ENCODE measurements at places on chromosomes 2 and 18.

- no peak for DNase-seq
Measured at GRCh38 chr2:42492691-42493467, 903 bp downstream of the KCNG3 start.

- no peak for DNase-seq
Measured at GRCh38 chr2:134282629-134283400, 28.9 kb downstream of the MGAT5 start.

- DNase-seq, result no peak
Measured at GRCh38 chr2:13334545-13334944, 617.8 kb downstream of the TRIB2 start.

DNA sequence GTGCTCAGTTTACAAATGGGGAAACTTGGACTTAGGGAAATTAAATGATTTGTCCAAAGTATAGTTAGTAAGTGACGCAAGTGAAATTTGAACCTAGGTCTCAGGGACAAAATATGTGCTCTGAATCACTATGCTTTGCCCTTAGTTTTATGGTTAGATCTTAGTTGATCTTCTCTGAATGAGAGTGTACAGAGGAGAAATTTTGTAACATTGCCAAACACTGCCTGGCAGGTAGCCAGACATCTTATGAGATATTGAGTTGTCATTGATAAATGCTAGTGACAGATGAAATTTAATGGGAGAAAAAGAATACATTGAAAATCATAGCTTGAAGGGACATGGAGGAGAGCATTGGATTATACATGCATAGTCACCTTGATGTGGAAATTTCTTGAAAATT is 91.4 kb downstream of the GALNT1 start:
- no peak for DNase-seq

GRCh38 chr2:147569426-147569825 is 275.4 kb upstream of the ACVR2A start:
- DNase-seq, result no peak

DNA sequence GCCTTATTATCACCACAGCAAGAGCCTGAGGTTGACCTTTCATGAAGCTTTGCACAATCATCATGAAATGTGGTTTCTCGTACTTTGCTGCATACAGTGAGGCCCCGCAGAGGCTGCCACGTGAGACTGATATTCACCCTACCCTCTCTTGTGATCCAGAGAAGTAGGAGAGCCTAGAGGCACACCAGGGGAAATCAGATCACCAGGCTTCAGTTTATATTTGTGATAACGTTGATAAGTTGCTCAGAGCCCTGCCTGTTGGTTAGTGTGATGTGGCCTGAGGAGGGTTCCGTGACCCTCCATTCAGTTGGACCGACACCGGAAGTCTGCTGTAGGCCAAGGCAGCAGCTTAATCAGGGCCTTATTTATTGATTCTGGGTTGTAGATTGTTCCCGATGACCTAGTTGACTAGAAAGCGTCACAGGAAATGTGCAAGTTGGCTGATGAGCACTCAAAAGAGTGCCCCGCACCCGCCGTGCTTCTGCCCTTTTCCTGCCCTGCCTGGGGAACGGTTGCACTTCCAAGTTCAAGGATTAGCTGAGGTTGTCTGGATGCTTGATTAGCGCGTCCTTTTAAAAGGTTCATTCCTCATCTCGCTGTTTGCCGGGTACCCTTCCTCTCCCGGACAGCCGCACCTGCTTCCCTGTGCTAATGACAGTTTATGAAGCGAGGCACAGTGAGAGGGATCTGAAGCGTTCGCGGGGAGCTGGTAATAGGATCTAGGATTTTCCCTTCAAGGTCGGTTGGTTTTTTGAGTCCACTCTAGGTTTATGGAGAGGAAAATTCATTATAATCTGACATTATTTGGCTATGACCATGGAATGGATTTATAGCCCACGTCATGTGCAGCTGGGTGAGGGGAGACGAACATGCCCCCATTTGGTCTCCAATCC is 146.4 kb downstream of the SH3RF3 start:
- DNase-seq, result no peak

DNA sequence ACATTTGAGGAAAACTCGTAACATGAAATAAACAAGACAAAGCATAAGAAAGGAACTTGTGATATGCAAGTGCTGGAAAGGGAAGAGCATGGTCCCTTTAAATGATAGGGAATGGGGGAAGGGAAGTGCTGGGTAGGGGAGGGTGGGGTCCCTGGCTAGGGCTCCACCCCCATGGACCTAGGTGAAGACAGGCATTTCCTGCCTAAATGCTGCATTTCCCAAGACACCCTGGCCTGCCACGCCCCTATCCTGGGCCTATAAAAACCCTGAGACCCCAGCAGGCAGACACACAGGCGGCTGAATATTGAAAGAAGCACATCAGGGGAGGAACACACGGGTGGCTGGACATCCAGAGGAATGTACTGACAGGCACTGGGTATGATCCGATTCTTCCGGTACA is 499.9 kb downstream of the ZEB2 start:
- no peak for DNase-seq

DNA sequence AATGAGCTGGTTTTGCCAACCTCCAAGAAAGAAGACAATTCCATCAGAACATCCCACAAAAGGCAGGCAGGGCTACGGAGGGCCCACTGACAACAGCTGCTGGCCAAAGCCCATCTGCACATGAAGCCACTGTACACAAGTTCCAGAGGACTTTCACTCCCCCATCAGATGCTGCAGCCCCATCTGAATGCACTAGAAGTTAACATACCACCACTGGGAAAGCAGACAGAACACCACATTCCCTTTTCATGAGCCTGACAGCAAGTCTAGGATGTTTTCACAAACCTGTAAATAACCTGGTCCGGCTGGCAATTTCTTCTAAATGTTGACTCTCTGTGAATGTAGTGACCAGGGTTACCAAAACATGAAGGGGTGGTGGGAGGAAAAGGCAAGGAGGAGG is 41.5 kb downstream of the CCBE1 start:
- DNase-seq, result no peak

- DNase-seq, result no peak
Measured at GRCh38 chr2:75574106-75574505, 13.4 kb upstream of the EVA1A start.

GRCh38 chr2:9918275-9918674 is 33.2 kb upstream of the GRHL1 start:
- no peak for DNase-seq

- no peak for DNase-seq
Measured at GRCh38 chr2:60091266-60091665, 462.2 kb downstream of the BCL11A start.

DNA sequence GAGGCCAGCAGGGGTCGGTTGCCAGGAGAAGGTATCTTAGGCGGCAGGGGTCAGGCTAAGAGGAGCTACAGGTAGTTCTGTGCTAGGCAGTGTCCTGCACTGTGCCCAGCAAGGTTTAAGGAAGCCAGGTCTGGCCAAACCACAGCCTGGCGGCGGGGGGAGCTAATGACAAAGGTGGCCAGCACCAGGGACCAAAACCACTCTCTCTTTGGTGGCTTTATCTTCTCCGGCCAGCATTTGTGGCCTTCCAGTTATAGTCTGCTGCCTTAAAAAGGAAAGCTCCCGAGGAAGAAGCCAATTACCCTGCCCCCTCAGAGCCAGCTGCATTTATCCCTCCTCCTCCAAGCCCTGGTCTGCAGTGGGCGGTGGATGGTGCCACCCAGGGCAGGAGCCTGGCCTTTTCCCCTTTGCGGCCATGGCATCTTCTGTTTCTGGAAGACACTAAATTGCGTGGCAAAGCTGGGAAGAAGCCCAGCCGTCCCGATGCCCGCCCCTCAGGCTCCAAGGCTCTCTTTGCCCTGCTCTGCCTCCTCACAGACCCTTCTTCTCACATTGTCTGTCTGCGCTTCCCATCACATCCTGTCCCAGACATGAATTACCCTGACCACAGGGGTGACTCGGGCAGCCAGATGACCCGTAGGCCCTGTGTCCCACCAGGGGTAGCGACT is 94.6 kb downstream of the EN1 start:
- no peak for DNase-seq

- DNase-seq, result no peak
Measured at GRCh38 chr2:197054437-197054836, 127.9 kb upstream of the PGAP1 start.

DNA sequence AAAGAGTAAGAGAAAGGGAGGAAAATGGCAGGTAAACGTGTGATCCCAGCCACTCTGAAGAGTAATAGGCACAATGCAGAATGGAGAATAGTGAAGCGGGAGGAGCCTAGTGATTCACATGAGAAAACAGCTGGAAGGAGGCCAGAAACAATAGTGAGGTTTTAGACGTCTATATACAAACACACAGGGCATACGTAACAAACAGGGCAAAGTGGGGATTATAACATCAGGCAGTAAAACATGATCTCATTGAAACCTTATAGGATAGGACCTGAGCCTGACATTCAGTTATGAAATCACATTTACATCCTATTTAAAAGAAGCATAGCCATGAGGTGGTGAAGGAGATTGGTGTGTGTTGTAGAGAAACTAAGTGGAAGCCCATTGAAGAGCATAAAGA is 33.0 kb upstream of the GATA6 start:
- no peak for DNase-seq

GRCh38 chr2:207676827-207677354 is 34.5 kb upstream of the CCNYL1 start:
- no peak for DNase-seq

DNA sequence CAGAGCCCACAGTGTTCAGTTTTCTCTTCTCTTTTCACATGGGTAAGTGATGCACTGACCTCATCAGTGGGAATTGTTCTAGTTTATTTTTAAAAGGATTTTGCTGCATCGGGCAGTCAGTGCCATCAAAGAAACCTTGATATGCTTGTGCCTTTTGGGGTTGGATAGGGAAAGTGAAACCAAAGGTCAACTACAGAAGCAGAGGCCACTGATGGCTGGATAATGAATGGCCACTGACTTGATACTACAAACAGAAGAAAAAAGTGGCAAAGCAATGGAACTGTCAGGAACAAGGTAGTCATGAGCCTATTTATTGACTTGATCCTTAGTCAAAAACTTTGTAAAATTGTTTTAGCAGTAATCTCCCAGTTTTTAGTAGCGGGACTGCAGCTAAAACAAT is 636.3 kb upstream of the ZEB2 start:
- DNase-seq, result no peak

DNA sequence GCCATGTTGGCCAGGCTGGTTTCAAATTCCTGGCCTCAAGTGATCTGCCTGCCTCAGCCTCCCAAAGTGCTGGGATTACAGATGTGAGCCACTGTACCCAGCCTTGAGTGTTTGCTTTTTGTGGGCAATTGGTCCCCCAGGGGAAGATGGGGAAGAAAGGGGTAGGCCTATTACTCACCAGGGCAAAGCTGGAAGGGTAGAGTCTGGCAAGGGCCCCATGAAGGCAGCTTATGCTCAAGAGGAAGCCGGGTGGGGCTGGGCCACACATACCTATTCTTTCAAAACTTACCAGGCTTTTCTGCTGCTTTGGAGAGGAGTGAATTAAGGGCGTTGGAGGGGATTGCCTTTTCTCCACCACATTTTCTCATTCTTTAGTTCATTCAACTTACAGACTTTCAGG is 24.5 kb upstream of the CD28 start:
- no peak for DNase-seq

DNA sequence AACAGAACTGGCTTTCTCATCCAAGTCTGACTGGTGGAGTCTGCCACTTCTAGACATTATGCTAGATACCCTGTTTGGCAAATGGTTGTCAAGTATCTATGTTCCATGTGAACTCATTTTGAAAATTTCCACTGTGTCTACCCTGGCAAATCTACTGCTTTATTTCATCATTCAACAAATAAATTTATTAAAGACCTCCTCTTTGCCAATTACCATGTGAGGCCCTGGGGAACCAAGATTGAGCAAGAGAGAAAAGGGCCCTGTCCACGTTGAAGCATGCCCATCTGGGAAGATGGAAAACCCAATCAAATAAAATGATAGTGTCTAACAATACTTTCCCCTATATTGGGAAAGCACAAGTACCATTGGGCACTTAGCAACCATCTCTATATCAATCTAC is 582.4 kb downstream of the IRS1 start:
- no peak for DNase-seq

DNA sequence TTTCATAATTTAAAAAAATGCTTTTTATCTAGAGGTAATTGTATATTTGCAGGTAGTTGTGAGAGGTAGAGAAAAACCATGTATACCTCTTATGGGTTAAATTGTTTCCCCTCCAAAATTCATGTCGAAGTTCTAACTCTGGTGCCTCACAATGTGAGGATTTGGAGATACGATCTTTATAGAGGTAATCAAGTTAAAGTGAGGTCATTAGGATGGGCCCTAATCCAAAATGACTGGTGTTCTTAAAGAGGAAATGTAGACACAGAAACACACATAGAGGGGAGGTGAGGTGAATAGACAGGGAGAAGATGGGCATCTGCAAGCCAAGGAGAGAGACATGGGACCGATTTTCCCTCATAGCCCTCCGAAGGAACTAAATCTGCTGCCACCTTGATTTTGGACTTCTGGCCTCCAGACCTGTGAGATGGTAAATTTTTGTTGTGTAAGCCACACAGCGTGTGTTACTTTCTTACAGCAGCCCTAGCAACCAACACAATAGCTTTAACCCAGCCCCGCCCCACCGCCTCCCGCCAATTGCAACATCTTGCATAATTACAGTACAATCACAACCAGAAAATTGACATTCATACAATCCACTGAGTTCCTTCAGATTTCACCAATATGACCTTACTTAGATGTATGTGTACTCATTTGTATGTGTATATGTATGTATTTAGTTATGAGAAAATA is 208.9 kb downstream of the MIB1 start:
- no peak for DNase-seq

DNA sequence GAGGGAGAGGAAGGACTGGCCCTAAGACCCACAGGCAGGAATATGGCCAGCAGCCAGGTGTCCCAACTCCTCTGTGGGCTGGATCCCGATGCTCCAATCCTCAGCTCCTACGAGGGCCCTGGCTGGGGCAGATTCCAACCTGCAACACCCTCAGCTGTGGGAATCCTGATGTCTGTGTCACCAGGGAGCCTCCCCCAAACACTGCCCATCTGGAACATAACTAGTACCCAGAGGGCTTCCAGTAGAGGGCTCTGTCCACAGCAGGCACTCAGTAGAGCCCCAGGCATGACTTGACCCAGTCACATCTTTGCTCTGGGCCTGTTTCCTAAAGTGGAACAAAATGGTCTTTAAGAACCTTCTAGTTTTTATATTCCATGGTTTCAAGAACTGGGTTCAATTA is 20.6 kb upstream of the LOXHD1 start:
- no peak for DNase-seq

- DNase-seq, result no peak
Measured at GRCh38 chr2:145257931-145258330, 738.0 kb upstream of the ZEB2 start.

DNA sequence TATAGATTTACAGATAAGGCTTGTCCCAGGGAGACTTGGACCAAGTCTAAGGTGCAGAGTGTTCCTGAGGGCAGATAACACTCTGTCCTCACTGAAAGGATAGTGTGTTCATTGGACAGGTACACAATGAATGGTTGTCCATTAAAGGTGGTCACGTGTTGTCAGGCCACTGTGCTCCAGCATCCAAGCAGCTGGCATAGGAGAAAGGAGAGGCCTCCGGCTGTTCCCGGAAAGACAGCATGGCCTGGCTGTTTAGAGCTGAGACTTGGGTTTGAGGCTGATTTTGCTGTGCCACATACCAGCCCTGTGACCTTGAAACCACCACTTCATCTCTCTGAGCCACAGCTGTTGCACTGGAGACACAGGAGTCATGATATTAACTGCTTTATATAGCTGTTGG is 19.6 kb upstream of the SULT1C3 start:
- DNase-seq, result no peak
